ENCODE measurements at places on chromosomes 2 and 18. TPM values are rescaled to one million over a fixed set of nuclear protein-coding genes. Genes with fewer than 3 reads are reported as not detected.

DNA sequence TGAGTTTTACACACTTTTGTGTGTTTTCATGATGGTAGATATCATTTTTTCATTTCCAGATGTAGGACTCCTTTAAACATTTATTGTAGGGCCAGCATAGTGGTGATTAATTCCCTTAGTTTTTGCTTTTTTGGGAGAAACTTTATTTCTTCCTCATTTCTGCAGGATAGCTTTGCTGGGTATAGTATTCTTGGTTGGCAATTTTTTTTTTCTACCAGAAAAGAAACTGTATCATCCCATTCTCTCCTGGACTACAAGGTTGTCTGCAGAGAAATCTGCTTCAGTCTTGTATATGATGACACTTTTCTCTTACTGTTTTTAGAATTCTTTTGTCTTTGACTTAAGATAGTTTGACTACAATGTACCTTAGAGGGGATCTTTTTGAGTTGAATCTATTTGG is 37.8 kb upstream of the RHOB start:
- DNase-seq, result no peak

- no peak for DNase-seq
Observed at GRCh38 chr2:61759005-61759404, 94.9 kb downstream of the FAM161A start.

GRCh38 chr18:36504928-36505327 is 207.4 kb downstream of the FHOD3 start:
- no peak for DNase-seq

- no peak for DNase-seq
Observed at GRCh38 chr18:24869285-24869684, 408.8 kb downstream of the HRH4 start.

The TMEFF2 gene
- total RNA-seq, result 2.0 TPM

- no peak for DNase-seq
Observed at GRCh38 chr18:30800800-30801199, 241.7 kb downstream of the DSC3 start.

DNA sequence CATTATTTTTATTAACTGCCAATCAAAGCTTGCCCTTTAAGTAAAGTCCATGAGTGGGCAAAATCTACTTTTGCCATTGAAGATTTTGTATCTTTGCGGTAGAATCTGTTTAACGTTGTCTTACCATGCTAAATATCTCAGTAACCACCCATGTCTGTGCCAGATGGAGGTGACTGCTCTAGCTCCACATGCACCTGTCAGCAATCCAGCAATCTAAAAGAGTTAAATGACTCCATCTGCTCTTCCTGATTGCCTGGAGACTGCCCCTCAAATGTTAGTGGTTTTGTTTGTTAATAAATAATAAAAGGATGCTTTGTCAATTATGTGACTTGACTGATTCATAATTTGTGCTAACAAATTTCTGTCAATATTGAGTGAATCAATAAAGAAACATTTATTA is 141.7 kb downstream of the RBM43 start:
- DNase-seq, result no peak

DNA sequence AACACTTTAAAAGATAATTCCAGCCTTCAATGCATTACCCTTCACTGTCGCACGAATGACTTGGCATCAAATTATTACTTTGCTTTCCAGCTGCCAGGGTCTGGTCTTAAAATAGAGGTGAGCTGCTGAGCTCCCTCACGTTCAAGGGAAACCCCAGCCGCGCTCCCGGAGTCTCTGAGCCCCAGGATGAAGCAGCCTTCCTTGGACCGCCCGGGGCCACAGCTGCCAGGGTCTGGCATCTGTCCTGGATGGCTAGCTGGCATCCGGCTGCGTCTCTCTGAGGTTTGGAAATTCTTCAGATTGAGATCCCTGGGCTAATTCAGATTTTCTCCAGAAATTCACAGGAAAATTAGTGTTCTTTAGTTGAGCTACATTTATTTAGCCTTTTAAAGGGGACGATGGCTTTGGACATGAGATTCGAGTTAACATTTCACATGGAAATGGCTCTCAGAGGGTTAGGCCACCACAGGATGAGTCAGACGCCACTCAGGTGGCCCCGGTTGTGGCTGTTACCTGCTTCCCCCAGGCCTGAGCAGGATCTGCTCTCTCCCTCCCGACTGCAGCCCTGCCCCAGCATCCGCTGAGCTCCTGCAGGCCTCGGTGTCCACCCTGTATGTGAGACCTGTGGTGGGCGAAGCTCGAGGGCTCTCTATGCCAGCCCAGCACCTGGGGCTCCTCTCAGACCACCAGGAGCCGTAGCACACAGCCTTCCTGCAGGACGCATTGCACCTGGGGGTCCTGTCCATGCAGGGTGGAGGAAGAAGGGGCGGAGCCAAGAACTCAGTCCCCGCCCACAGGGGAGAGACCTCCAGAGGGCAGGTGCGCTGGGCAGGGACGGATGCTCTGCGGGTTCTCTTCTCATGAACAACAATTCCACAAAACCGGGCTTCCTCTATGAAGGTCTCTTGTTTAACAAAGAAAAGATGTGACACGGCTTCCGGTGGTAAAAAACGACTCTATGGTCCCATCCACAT is 255.5 kb downstream of the TWIST2 start:
- DNase-seq, result no peak

GRCh38 chr2:145273840-145274239 is 753.9 kb upstream of the ZEB2 start:
- no peak for DNase-seq

DNA sequence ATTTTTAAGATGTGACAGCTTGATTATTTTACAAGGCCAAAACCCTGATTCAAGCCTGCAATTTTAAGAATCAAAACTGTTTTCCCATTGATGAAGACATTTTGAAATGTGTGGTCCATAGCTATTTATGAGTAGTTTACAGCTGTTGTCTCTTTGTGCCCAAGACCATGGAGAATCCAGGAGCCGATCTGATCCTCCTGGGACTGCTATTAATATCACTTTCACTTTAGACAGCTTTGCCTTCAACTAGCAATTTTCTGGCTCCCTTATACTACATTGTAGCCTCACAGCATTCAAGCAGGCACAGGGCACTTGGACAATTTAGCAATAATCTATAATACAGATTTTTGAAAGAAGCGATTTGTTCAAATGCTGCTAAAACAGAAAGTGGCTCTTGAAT is 172.9 kb downstream of the SLC8A1 start:
- DNase-seq, result no peak

GRCh38 chr2:240786355-240786841 is 33.6 kb downstream of the KIF1A start:
- no peak for DNase-seq

The ADD2 gene
- total RNA-seq, result 1.1 TPM

The IER3IP1 gene
- total RNA-seq, result 8.4 TPM

- no peak for DNase-seq
Observed at GRCh38 chr2:196601430-196602306, 37.8 kb upstream of the CCDC150 start.

- DNase-seq, result no peak
Observed at GRCh38 chr2:223865124-223865523, 27.7 kb upstream of the AP1S3 start.

GRCh38 chr18:73318739-73319479 is 451.1 kb upstream of the NETO1 start:
- no peak for DNase-seq

GRCh38 chr18:73563345-73563744 is 584.3 kb downstream of the FBXO15 start:
- no peak for DNase-seq

GRCh38 chr2:221111739-221112138 is 460.4 kb downstream of the EPHA4 start:
- DNase-seq, result no peak

The ZNF514 gene
- 32.9 TPM for total RNA-seq

DNA sequence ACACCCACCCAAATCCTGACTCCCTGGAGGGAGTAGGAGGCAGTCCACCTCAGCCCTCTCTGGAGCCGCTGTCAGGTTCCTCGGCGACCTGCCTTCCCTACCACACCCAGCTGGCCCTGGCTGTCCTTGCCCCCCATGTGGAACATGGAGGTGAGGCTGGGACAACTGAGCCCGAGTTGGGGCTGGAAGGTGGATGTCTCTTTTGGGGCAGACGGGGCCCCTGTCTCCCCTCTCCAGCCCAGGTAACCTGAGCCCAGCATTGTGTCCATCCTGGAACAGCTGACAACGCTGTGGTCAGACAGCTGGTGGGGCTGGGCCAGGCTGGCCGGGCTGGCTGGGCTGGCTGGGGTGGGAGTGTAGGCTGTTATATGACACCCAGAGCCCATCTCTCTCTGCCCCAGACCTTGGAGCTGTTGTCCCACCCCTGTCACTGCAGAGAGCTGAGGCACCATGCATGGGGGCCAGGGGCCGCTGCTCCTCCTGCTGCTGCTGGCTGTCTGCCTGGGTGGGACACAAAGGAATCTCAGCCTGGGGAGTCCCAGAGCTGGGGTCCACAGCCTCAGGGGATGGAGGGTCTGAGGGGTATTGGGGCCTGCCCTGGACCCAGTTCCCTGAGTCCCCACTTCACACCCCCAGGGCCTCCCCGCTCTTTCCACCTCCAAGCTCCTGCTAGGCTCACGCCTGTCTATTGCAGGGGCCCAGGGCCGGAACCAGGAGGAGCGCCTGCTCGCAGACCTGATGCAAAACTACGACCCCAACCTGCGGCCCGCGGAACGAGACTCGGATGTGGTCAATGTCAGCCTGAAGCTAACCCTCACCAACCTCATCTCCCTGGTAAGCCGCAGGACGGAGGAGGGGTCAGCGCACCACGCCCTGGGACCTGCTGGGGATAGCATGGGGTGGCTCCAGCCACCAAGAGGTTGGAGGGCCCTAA is at the start of gene CHRNG:
CHRNG (plus strand) TSS at position 395 of the 934 bp plus-strand sequence; CDS start at position 451, 56 bp downstream.
- no peak for DNase-seq

DNA sequence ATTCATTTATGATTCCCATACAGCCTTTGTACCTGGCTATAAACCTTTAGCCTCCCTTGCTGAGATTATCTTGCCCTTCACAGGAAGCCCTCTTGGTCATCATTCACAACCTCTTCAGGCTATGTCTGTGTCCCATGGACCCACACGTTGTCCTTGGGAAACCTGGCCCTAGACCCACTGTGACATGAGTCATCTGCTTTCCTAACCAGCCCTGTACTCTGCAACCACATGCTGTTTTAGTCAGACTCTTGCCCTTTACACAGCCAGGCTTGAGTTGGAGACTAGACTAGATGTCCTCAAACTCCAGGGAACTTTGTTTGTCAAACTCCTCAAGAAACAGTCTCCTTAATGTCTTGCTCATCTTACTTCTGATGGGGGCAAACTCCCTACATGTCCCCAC is 229.3 kb upstream of the ZSWIM2 start:
- DNase-seq, result no peak

The PROM2 gene
- 14.2 TPM for total RNA-seq

The SCYGR4 gene
- total RNA-seq, result not detected

DNA sequence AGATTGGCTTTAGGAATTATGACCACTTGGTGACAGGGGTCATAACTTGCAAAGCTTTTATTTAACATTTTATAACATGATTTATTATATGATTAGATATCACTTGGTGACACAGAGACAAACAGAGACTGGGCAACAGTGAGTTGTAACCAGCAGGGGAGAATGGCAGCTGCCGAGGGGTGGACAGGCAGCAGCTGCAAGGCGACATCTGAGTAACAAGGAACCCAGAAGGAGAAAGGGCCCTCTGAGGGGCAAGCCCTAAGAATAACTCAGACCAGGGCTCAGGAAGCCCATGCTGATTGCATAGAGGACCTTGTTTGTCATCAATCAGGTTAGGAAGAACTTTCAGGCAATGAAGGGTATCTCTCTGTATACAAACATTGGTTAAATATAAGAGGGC is 339.9 kb upstream of the SOX11 start:
- DNase-seq, result no peak

The SPATA3 gene
- total RNA-seq, result not detected

DNA sequence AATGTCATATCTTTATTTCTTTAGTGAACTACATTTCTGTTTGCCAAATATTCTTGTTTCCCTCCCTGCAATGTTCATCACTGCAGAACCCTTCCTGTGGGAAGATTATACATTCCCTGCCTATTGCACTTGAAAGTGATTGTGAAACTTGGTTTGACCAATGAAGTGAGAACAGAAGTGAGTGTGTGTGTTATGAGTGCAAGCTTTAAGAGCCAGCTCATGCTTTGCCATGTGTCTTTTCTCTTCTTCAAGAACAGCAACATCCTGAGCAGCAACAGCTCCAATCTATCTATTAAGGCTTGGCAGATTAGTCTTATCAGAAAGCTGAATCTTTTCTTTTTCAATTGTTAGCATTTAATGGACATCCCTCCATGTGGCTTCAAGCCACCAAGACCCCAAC is 42.0 kb upstream of the UBE2E3 start:
- no peak for DNase-seq

GRCh38 chr2:8882094-8882493 is 44.7 kb upstream of the KIDINS220 start:
- DNase-seq, result no peak

GRCh38 chr2:109290887-109291643 is 162.1 kb downstream of the SH3RF3 start:
- no peak for DNase-seq

The CYP27A1 gene
- 16.4 TPM for total RNA-seq

The RFX8 gene
- not detected for total RNA-seq

GRCh38 chr2:105381101-105381668 is 17.7 kb downstream of the FHL2 start:
- no peak for DNase-seq

- no peak for DNase-seq
Observed at GRCh38 chr2:205041472-205042130, 496.3 kb downstream of the PARD3B start.

The TWIST2 gene
- total RNA-seq, result not detected

- DNase-seq, result no peak
Observed at GRCh38 chr2:67616749-67617148, 219.6 kb downstream of the ETAA1 start.

The CDH19 gene
- total RNA-seq, result not detected

The EMILIN1 gene
- total RNA-seq, result 1.1 TPM

- no peak for DNase-seq
Observed at GRCh38 chr18:23243178-23243577, 107.9 kb downstream of the CABLES1 start.

Measured in progenitor cell of endocrine pancreas (in vitro differentiated cells).